ENCODE measurements at places on chromosomes 12 and 14. TPM values are rescaled to one million over a fixed set of nuclear protein-coding genes. Genes with fewer than 3 reads are reported as not detected.
A peak's percentile ranks its signal among the peaks of the same experiment; 100 is the strongest.

DNA sequence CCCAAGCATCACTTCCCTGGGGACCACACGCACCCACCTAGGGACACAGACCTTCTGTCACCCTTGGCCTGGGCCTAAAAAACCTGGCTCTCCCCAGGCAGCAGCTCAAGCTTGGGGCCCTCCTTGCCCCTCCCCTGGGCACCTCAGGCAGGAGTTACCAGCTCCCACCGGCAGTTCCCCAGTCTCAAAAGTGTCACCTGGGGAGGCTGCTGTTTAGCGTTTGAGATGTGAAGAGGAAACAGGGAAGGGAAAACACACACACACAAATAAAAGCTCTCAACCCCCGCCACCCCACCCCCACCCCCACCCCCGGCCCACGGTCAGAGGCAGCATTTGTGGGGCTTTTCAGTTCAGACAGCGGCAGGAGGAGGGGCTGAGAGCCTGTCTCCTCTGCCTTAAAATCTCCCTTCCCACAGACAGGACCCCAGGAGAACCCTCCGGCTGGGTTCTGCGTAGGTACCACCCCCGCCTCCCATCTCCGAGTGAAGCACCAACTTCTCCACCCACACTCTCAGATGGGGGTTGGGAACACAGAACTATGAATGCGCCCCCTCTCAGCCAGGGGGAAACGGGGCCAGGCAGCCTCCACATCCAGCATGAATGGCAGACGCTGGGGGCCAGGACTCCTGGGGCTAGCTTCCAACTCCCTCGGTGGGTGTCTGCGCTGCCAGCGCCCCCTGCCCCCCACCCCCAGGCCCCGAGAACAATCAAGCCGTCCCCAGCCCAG is 3.0 kb downstream of the NCOR2 start:
- no peak overlapping the region for H3K27ac ChIP-seq
- no peaks in the 10 kb centered on the region for H3K27me3 ChIP-seq
- H3K4me3 ChIP-seq = peak overlapping the region; percentile 60
- peaks cover 54% of the 10 kb centered on the region for H3K4me1 ChIP-seq

Gene ZBTB42
- 3.0 TPM for total RNA-seq

DNA sequence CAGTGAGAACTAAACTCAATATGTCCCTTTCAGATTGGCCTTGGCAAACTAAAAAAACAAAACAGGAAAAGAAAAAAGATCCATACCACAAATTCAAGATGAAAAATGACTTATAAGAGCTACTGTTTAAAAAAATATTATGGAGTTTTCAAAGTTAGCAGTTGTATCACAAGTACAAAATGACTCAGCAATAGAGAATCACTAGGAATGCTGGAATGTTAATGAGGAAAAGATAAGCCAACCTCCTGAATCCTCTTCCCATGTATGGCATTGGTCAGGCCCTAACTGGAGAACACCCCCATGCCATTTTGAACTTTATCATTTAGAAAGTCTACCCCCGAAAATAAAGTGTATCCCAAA is 62.2 kb downstream of the PPP1R36 start:
- no peak overlapping the region for H3K27ac ChIP-seq
- no peaks in the 10 kb centered on the region for H3K4me1 ChIP-seq
- no peak overlapping the region for H3K4me3 ChIP-seq
- no peak for DNase-seq
- H3K27me3 ChIP-seq = no peaks in the 10 kb centered on the region

- no peaks in the 10 kb centered on the region for H3K27me3 ChIP-seq
- H3K27ac ChIP-seq = no peak overlapping the region
- no peaks in the 10 kb centered on the region for H3K4me1 ChIP-seq
- DNase-seq = no peak
- no peaks in the 10 kb centered on the region for H3K36me3 ChIP-seq
Measured at GRCh38 chr12:78403136-78403535, 461.4 kb upstream of the SYT1 start.

DNA sequence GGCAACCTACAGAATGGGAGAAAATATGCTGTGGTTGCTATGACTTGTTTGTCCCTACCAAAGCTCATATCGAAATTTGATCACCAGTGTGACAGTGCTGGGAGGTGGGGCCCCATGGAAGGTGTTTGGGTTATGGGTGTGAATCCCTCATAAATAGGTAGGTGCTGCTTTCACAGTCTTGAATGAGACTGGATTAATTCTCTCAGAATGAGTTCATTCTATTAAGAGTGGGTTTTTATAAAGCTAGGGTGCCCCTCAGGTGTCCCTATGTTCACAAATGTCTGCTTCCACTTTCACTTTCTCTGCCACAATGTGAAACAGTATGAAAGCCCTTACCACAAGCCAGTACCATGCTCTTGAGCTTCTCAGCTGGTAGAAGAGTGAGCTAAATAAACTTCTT is 133.5 kb downstream of the CPNE8 start:
- peak overlapping the region; percentile 59 for H3K4me3 ChIP-seq
- no peaks in the 10 kb centered on the region for H3K36me3 ChIP-seq
- H3K27me3 ChIP-seq = no peaks in the 10 kb centered on the region
- no peaks in the 10 kb centered on the region for H3K4me1 ChIP-seq

Data from activated T-cell treated with anti-CD3 and anti-CD28 coated beads, Interleukin-2, amount 50 U/mL, for 72 hours (primary cell).